NCI-H2081 (cell line): ENCODE measurements at places on chromosomes 1 and 21.

GRCh38 chr1:113811156-113811887, 954 bp downstream of the RSBN1 start:
- DNase-seq: peak; percentile 6

DNA sequence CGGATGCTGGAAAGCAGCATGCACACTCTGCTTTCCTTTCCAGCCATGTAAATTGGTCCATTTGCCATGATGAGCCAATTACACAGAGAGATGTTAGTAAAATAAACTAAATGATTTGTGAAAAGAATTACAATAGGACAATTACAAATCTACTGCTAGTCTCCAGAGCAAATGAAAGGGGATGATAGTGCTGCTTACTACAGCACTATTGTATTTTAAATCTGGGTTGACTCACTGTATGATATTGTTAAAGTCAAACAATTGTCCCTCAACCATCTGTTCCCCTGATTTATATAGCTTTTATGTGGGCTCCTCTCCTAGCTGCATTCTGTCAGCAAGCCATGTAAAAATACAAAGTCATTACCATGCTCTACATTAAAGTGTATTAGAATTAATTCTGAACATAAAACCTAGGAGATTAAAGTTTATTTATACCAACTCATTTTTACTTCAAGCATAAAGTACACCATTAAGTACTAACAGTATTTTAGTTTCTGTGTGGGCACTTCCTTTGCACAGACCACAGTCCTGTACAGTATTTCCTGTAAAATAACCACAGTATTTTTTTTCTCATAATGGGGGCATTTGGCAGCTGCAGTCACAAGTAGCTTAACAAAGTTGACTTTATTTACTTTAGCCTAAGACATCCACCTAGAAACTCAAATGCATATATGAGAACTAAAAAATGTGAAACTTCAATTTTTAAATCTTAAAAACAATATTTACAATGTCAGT, 135.8 kb downstream of the VAV3 start:
- DNase-seq: peak; percentile 63

- DNase-seq: peak; percentile 96
Measured at GRCh38 chr1:27489973-27490741, at the start of gene WASF2. Gene WASF2 (minus strand): TSS chr1:27490167. CDS start chr1:27428890, 61,277 bp downstream.

DNA sequence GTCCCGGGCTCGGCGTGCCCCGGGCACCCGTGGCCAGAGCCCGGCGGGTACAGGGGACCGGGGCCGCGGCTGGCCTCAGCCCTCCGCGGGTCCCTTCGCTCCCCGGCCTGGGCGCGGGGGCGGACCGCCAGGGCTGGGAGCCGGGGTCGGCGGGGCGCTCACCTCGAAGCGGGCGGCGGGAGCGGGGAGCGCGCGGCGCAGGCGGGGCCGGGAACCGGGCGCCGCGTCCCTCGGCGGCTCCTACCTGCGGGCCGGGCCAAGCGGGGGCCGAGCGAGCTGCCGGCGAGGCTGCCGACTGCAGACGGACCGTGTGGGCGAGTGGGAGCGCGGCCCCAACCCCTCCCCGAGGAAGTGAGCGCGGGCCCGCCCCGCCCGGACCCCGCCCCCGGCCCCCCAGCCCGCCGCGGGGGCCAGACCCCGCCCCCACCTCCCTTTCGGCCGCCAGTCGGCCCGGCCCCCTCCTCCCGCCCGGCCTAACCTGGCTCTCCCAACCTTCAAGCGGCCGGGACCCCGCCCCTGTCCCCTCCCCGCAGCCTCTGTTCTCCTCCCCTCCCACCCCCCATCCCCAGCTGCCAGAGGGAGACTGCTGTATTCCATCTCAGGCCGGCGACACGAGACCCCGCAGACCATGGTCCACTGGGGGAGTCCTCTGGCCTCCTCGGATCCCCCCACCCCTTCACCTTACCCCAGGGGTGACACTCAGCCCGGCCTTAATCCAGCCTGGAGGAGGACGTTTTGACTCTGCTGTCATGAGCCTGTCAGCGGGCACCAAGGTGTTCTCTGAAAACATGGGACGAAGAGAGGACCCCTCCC, at the start of gene FHL3:
TSS of gene FHL3 (minus strand) at position 320 of the 813 bp plus-strand sequence. CDS start 6,102 bp downstream, outside the sequence.
- peak; percentile 57 for DNase-seq

DNA sequence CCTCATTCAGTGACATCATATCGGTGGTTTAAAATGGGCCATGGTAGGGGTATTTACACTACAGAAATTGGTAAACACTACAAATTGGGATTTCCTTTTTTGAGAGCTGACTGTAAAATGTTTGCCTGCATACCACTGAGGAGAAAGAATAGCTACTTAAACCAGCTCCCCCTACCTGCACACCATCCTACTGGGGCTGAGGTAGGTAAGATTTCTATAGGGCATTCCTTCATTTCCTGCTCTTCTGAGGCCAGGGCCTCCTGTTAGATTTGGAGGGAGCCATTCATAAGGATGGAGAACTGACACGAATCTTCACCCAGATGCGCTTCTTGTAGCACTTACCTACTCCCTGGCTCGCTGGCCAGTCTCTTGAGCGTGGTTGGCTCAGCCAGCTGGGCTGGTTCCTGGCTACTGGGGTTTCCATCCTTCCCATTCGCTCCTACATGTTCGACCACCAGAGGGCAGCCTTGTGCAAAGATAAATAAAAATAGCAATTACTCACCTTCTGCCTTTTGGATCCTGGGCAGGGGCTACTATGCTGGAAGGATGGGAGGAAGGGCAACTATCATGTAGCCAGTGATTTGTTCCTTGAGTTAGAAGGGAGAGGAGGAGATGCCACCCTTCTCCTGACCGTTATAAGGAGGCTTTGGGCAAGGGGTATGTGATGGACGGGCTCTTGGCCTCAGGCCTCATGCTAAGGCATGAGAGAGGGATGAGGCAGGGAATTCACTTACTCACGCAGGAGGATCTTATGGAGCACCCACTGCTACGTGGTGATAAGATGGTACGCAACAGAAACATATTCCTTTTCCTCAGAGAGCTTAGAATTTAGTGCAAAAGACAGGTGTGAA, 10.7 kb downstream of the OPTC start:
- DNase-seq: peak; percentile 92

DNA sequence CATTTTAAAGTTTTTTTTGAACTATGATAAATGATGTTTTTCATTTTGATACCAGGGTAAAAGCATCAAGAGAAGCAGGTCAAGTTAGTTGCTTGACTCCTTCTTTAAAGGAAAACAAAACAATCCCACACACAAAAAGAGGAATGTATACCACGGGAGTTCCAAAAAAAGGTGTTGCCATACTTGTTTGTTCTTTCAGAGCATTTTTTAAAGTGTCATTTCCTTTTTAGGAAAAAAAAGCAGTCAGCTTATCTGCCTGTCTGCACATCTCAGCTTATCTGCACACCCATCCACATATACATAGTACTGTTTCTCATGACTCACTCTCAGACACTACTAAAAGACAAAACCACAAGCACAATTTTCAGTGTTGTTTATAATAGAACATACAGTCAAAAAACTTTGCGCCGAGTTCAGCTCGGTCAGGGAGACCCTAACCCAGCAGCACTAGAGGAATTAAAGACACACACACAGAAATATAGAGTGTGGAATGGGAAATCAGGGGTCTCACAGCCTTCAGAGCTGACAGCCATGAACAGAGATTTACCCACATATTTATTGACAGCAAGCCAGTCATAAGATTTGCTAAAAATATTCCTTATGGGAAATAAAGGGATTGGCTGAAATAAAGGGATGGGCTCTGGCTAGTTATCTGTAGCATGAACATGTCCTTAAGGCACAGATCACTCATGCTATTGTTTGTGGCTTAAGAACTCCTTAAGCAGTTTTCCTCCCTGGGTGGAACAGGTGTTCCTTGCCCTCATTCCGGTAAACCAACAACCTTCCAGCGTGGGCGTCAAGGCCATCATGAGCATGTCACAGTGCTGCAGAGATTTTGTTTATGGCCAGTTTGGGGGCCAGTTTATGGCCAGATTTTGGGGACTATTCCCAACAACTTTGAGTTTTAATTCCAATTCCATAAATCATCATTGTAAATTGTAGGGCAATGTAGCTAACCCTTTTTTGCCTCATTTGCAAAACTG, 11.4 kb upstream of the MNDA start:
- no peak for DNase-seq

GRCh38 chr1:7116001-7116400, 330.7 kb downstream of the CAMTA1 start:
- no peak for DNase-seq

- DNase-seq: peak; percentile 11
Measured at GRCh38 chr21:43645136-43645891, 14.0 kb downstream of the HSF2BP start.

- DNase-seq: no peak
Measured at GRCh38 chr1:101371259-101371658, 134.4 kb downstream of the S1PR1 start.
